ENCODE measurements at places on chromosomes 11 and 22. TPM values are rescaled to one million over a fixed set of nuclear protein-coding genes. Genes with fewer than 3 reads are reported as not detected.

The WNT7B gene
- total RNA-seq, result not detected

The ZC3H12C gene
- total RNA-seq, result 18.2 TPM

GRCh38 chr11:57098191-57098590, 83.6 kb upstream of the LRRC55 start:
- no peak for DNase-seq

DNA sequence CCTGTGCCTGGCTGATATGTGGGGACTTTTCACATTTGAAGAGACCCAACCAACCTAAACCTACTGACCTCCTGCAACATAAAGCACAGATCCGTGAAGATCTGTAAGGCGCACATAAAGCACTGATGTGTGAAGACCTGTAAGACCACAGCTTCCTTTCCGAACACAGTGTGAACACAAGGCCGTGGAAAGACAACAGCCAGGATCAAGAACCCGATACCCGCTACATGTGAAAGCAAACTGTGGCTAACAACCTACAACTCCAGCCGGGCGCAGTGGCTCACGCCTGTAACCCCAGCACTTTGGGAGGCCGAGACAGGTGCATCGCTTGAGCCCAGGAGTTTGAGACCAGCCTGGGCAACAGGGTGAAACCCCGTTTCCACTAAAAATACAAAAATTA, 17.6 kb upstream of the PPFIA1 start:
- no peak for DNase-seq

GRCh38 chr22:30910358-30910757, 58.2 kb downstream of the MORC2 start:
- peak; percentile 26 for DNase-seq

- DNase-seq, result no peak
These were observed 22.9 kb downstream of the SYTL2 start for GRCh38 chr11:85787809-85788760.

GRCh38 chr22:47247579-47248240, 485.3 kb downstream of the TBC1D22A start:
- DNase-seq, result no peak

DNA sequence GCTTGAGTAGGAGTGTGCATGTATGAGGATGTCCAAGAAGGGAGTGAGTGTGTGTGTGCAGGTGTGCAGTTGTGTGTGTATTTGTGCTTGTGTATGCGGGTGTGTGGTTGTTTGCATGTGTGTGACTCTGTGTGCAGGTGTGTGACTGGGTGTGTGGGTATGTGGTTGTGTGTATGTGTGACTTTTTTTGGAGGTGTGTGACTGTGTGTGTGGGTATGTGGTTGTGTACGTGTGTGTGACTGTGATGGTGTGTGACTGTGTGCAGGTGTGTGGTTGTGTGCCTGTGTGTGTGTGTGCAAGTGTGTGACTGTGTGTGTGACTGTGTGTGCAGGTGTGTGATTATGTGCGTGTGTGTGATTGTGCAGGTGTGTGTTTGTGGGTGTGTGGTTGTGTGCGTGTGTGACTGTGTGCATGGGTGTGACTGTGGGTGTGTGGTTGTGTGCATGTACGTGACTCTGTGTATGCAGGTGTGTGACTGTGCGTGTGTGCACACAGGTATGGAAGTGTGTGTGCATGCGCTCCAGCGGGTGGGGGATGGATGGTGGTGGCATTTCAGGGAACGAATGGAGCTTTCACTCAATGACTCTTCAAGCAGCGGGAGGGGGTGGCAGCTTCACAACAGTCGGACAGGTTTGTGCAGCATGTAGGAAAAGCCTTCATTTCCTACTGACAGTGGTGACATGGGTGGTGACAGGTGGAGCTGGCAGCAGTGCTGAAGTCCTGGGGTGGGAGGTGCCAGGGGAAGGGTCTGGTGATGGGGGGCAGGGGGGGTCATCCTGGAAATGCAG, 47.6 kb downstream of the CACNA1I start:
- no peak for DNase-seq
